ENCODE measurements at places on chromosomes 12 and 14.

- DNase-seq = no peak
Measured at GRCh38 chr12:75000120-75000519, 209.5 kb downstream of the KCNC2 start.

DNA sequence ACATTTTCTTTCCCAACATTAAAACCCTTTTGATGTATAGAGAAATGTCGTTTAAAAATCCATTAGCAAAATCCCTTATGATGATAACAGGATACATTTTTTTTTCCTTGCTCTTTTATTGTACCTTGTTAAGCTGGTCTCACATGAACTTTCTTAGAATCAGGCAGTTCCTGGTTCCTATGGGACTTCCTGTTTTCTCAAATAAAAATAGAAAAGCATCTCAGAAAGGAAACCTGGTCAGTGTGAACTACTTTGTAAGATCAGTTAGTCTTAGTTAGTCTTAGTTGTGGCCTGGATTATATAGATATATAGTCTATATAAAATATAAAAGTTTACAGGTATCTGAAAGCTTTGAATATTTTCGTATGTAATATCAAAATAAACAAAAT lies 40.3 kb downstream of the LEMD3 start:
- no peak for DNase-seq

DNA sequence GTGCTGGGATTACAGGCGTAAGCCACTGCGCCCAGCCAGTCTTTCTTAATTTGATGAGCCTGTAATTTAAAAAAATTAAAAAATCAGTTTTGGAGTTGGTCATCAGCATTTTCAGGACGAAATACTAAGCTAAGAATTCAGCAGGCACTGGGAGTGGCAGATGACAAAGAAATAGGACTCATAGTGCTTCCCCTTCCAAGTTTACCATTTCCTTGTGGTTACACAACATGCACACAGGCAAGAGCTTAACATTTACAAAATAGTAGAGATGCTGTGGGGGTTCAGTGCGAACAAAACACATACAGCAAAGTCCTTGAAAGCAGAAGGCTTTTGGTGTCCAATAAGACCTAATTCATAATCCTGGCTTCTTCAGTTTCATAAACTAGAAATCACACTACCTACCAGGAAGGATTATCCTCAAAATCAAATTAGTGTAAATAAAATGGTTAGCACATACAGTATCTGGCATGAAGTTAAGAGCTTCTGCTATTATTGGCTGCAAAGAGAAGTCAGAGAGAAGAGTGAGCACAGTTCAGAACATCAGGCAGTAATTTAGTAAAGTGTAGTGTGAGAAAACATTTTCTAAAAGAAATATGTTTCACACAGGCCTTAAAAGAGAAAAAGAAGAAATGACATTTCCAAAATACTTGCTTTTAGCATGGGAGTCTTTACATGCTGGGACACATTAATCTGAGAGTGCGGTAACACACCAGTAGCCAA lies 22.2 kb upstream of the KIF21A start:
- DNase-seq = no peak

- DNase-seq = no peak
Measured at GRCh38 chr12:132719141-132719953, 8.7 kb downstream of the PGAM5 start.

DNA sequence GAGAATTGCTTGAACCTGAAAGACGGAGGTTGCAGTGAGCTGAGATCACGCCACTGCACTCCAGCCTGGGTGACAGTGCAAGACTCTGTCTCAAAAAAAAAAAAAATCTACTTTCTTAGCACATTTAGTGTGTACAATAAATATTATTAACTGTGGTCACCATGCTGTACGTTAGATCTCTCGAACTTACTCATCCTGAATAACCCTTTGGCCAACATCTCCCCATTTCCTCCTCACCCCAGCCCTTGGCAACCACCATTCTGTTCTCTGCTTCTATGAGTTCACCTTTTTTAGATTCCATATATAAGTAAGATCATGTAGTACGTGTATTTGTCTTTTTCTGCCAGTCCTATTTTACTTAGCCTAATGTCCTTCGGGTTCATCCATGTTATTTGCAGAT lies 13.4 kb downstream of the FUT8 start:
- no peak for DNase-seq

- no peak for DNase-seq
Measured at GRCh38 chr14:39558525-39558924, 126.3 kb upstream of the FBXO33 start.

DNA sequence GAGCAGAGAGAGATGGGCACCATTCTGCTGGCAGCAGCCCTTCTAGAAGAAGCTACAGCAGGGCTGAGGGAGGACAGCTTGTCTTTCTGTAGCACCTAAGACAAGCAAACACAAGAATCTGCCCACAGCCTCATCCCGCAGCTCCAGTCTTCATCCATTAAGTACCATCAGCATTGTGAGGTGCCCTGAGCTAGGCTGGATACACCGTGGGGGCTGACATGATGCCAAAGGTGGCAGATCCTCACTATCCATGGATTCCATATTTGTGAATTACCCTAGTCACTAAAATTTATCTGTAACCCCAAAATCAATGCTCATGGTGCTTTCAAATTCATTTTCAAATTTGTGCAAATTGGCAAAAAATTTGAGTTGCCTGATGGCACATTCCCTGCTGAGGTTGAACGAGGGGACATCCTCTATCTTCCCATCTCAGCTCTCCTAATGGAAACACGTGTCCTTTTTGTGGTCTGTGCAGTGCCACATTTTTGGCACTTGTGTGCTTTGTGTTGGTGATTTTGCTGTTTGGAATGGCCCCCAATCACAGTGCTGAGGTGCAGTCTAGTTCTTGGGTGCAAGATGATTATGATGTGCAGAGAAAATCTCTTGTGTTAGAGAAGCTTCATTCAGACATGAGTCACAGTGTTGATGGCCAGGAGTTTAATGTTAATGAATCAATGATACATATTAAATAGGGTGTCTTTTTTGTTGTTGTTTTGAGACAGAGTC lies 7.0 kb downstream of the PITPNM2 start:
- no peak for DNase-seq

- DNase-seq = no peak
Measured at GRCh38 chr12:45914090-45914489, 76.3 kb downstream of the SCAF11 start.

DNA sequence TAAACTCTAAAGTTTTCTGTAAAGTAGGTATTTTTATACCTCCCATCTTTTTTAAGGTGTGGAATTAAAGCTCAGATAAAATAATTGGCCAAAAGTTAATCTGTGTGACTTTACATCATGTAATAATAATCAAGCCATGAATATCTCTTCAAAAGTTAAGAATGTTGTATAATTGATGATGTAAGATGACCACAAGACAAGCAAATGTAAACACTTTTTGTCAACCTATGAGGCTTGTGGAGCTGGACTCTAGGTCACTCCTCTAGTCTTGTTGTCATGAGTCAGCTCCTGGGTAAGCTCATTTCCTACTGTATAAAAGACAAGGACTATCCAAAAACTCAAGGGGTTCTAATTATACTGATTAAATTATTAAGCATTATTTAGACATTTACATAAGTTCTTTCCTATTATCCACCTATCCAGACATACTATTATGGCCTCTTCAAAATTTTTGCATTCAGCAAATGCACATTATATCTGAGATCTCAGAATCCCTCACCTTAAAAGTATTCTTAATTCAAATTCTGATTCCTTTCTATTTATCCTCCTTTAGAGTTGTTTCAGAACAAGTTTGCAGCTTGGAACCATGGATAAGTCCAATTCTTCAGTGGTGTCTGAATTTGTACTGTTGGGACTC lies at the start of gene OR4K5:
Gene OR4K5, plus strand, starts transcription at position 587 of the 637 bp plus-strand sequence. Its CDS starts 0 bp downstream, at position 587.
- no peak for DNase-seq

- DNase-seq = no peak
Measured at GRCh38 chr12:54983536-54984101, 943 bp downstream of the TESPA1 start.

GRCh38 chr14:65867333-65867732 lies 454.8 kb downstream of the FUT8 start:
- no peak for DNase-seq

GRCh38 chr14:104707608-104708595 lies 16.1 kb upstream of the ADSS1 start:
- DNase-seq = no peak

DNA sequence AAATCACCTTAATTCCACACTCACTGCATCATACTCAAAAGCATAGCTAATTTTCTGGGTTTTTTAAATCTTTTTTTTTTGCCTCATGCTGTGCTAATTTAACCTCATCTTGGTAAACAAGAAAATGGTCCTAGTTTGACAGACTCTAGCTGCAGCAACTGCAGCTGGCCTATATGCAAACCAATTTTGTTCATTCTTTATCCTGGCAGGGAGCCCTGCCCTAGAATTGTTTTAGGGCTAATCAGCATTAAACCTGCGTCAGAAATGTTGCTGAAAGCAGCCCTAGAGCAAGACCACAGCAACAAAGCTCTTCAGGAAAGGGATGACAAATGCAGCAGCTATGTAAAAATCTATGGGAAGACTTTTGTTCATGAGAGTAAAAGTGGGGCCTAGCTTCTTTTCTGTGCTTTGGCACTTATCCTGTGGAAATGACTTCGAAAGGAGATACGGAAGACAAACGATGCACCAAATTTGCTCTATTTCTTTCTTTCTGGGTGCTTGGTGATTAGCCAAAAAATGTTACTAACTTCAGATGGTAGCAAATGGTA lies 72.2 kb downstream of the DENND5B start:
- DNase-seq = no peak

- no peak for DNase-seq
Measured at GRCh38 chr14:93535537-93535936, 104.8 kb downstream of the UNC79 start.

GRCh38 chr14:90513161-90514014 lies 116.6 kb downstream of the CALM1 start:
- no peak for DNase-seq

- DNase-seq = peak; percentile 58
Measured at GRCh38 chr14:99191395-99192027, 80.5 kb downstream of the BCL11B start.

DNA sequence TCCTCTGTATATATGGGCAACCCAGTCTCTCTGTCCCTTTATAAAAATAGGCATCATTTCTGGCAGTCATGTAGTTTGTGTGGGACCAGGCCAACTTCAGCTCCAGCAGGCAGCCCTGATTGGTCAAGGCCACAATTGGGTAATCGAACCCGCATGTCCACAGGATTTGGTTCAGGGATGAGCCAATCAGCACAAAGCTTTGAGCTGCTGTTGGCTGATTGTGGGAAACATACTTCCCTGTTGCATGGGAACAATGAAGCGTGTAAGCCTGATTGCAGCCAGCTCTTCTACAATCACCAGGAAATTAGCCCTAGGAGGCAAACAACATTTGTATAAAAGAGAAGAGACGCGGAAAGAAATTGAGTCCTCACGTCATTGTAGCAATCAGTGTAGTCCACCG lies 328.6 kb downstream of the PCNX1 start:
- DNase-seq = no peak

- no peak for DNase-seq
Measured at GRCh38 chr12:78290606-78291345, 460.1 kb downstream of the NAV3 start.

DNA sequence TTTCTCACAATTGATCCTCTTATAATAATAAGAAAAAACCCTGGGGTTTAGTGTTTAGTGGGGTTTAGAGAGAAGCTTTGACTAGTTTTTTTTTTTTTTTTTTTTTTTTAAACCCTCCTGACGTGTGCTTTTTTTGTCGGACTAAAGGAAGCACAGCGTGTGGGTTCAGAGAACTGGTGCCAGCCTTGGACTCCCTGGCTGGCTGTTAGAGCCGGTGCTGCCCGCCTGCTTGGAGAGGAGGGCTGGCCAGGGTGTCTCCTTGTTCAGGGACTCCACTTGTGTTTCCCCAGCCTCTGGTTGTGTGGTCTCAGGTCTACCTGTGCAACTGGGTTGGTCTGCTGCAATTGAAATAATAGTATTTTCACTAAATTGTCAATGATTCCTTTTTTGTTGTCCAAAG lies 54.1 kb upstream of the ASPG start:
- no peak for DNase-seq

GRCh38 chr12:90024262-90024661 lies 315.6 kb upstream of the ATP2B1 start:
- no peak for DNase-seq

- peak; percentile 15 for DNase-seq
Measured at GRCh38 chr12:50059440-50060119, 2.2 kb downstream of the ASIC1 start.

DNA sequence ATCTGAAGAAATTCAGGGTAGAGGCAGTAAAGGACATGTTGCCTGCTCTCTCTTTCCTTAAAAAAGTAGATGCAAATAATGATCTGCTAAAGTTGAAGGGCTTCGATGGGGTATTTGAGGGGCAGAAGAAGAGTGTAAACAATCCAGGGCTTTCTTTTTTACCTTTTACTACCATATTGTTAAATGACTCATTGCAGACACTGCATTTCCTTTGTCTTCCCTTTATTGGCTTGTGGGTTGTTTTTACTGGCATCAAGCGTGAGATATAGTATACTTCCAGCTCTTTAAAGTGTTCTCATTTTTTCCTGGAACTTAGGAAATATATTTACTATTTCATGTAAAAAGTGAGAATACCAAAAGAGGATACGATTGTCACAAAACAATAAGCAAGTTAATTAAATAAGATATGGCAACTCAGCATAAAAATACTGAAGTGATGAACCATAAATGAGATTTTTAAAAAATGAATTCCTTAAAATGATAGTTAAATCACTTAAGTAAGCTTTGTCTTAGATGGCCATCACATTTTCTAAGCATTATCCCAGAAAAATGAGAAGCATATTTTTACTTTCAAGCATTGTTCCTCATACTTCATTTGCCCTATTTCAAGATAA lies 72.3 kb upstream of the KRAS start:
- no peak for DNase-seq

GRCh38 chr12:93025145-93026103 lies 96.3 kb upstream of the EEA1 start:
- no peak for DNase-seq

- DNase-seq = no peak
Measured at GRCh38 chr14:103105580-103106150, 11.1 kb downstream of the EXOC3L4 start.

DNA sequence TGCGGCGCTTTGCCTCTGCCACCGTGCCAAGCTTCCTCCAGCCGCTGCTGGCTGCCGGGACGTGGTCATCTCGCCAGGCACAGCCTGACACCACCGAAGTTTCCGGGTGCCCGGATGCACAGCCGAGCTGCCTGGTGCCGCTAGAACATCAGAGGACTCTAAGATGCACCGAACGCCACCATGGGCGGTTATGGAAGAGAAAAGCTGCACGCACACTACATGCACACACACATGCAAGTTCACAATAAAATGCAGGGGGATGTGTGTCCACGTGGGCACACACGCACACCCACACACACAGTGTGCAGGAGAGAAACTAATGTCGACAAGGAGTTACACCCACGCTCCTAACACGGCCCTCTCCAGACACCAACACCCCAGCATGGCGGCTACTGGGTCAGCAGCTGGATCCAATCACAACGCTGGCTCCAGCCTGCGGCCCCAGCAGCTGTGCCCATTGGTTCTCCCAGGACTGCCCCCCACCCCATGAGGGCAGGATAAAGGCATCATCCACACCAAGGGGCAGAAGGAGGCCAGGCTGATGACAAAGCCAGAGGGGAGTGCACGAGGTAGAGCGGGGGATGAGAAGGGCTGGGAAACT lies 82.7 kb downstream of the BCL11B start:
- peak; percentile 50 for DNase-seq

- DNase-seq = no peak
Measured at GRCh38 chr12:124028555-124028925, 55.5 kb downstream of the ZNF664 start.

Data from T-cell (primary cell).